Lung microvascular endothelial cell (primary cell): ENCODE measurements at places on chromosomes 5 and 9.
A peak's percentile ranks its signal among the peaks of the same experiment; 100 is the strongest.

DNA sequence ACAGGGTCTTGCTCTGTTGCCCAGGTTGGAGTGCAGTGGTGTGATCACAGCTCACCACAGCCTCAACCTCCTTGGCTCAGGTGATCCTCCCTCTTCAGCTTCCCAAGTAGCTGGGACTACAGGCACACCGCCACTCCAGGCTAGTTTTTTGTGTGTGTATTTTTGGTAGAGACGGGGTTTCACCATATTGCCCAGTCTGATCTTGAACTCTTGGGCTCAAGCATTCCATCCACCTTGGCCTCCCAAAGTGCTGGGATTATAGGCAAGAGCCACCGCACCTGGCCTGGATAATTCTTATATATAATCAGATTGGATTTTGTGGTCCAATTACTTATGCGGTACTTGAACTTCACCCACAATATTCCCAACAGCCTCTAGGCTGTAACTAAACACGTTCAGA lies 19.8 kb downstream of the CCDC69 start:
- no peak for DNase-seq

- DNase-seq, result no peak
These were observed 108.4 kb downstream of the ALDH1A1 start for GRCh38 chr9:72844440-72844768.

DNA sequence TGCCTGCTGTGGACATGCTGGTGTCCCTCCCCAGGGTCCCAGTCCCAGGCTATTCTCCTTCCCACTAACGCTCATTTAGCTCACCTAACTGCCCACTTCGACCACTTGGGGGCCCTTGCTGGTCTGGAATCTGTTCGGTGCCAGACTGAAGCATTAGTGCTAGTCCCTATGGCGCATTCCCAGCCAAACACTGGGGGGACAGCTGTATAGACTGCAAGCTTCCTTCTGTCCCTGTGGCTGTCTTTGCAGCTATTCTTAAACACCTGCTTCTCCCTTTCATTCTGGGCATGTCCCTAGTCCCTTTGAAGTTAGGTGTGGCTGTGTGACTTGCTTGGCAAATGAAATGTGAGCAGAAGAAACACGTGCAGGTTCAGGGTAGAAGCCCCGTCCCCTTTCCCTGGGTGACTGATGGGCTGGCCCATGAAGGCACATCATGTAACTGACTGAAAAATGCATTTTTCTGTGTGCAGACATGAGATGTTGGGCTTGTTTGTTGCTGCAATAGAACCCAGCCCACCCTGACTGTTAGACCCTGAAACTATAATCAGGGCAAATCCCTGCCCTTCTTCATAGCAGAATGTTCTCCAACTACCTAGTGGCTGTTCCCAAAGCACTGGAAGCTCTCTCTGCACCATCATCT lies 134.4 kb downstream of the BARX1 start:
- no peak for DNase-seq

DNA sequence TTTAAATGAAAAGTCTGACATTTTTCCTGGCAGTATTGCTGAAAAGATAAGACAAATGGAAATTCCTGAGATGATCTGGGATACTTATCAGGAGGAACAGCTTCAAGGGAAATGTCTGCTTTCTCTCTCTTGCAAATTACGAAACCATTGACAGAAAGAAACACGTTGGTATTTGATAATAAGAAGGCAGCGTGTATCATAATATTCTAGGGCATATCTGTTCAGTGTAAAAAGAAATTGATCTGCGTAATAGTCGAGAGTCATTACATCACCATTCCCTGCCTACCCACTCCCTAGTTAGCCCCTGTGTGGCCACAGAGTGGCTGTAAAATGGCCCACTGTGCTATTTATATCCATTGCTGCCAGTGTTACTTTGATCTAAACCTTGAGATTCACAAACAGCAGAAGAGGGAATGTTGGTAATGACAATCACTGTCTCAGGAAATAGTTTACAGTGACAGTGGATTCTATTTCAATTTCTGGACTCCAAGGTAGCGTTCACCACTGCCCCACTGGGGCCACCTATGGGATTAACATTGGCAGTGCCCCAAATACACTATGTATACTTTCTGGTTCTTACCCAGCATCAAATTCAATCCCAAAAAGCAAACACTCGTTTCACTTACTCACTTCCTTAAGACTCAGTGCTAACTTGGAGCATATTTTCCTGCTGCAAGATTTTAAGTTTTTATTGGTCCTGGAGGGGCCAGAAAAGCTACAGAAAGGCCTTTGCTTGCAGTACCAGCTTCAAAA lies 133.4 kb upstream of the GAS1 start:
- no peak for DNase-seq

GRCh38 chr5:88854769-88855168 lies 28.2 kb downstream of the MEF2C start:
- DNase-seq, result no peak

DNA sequence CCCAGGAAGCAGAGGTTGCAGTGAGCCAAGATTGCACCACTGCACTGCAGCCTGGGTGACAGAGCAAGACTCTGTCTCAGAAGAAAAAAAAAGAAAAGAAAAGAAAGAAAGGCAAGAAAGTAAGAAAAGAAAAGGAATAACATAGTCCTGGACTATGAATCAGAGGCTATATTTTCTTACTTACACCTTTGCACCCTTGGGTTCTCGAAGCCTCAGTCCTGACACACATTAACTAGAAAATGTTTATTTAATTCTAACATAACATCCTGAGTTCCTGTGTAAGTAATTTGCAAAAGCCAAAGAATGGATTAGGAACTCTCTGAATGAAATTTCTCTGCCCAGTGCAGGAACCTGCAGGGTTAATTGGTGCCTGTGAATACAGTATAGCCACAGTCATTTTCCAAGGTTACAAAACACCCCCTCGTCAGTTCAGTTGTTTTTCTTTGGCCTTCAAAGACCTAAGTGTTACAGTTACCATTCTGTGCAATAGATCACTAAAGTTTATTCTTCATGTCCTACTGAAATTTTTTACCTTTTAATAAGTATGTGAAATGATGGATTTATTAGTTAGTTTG lies 147.6 kb downstream of the SV2C start:
- DNase-seq, result no peak

GRCh38 chr5:136769900-136770684 lies 404.7 kb upstream of the TRPC7 start:
- DNase-seq, result peak; percentile 65

DNA sequence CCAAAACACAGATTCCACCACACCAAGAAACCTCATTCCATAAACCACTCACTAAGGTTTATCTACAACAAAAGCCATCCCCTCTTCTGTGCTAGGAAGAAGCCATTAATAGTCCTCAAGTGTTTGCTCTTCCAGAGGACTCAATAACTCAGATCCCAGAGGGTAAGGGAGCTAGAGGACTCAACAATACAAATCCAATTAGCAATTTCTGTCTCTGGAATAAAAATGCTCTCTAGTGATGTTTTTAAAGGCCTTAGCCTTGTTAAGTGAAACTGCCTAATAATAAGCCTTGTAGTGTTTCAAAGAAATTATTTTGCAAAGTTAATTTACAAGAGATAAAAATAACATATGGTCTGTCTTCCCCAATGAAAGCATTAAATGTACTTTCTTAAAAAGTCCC lies 942.4 kb downstream of the CDH12 start:
- DNase-seq, result no peak

GRCh38 chr9:76203373-76203772 lies 190.9 kb downstream of the RFK start:
- no peak for DNase-seq

DNA sequence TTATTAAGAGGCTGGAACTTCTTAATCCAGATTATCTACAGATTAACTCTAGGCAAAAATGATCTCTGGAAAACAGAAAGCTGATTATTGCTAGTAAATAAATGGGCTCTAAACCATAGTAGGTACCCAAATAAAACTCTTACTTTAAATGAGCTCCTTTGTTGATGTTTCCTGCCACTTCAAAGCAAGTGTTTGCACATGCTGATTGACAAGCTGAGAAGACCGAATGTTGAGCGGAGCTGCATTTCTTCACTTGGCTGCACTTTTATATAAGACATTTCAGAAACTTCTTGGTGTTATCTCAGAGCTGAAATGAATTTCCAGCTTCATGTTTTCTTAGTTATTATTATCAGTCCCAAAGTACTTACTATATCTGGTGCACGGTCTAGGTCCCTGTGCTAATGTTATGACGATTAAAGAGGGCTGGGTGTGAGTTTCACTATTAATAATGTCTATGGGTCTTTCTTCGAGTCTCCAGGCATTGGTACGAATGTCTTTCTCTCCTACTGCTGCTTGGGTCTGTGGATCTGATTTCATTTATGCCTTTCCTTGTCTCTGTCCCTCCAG lies 58.6 kb upstream of the CTXN3 start:
- no peak for DNase-seq

DNA sequence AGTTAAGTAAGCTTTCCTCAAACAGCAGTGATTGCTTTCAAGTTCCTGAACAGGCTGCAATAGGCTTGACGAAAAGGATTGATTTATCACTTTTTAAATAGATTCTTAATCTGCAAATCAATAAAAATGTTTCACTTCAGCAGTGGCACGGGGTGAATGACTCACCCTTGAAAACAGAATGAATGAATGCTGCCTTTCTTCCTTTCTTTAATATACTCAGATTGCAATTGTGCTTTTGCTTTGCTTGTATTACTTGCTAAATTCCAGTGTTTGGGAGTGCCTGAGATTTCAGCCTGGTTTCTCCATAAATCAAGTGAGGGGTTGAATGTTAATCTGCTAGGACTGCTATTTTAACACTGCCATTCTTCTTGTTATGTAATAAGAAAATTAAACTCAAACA lies 1293.8 kb downstream of the PTPRD start:
- DNase-seq, result no peak

DNA sequence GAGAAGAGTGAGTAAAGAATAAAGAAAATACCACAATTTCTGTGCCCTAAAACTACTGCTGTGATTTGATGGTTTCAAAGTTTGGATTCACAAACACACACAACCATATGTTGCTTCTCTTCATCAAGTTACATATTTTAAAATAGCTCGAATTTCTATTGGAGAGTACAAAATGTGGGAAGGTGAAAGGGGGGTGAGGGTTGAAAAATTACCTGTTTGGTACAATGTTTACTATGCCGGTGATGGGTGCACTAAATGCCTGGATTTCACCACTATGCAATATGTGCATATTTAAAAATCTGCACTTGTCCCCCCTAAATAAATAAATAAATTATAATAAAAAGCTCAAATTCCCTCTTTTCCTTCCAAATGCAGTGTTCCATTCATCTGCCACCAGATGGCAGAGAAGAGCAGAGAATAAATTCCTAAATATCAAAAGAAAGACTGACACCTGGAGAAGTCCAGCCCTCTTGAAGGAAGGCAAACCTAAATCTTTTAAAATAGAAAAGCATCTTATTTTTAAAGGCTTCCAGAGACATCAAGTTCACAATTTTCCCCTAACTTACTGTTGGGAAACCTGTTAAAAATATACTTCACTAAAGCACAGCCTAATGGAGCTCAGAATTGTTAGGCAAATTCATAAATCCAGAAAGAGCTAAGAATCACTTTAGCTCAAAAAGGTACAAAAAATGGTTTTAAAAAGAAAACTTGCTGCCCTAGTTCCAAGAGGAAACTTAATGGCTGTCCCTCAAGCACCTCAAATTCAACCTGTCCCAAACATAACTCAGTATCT lies 24.8 kb upstream of the HNRNPA0 start:
- DNase-seq, result peak; percentile 45

- no peak for DNase-seq
These were observed 91.8 kb upstream of the DPYSL3 start for GRCh38 chr5:147601652-147602051.

GRCh38 chr9:97398999-97399758 lies 12.7 kb upstream of the TDRD7 start:
- peak; percentile 85 for DNase-seq

DNA sequence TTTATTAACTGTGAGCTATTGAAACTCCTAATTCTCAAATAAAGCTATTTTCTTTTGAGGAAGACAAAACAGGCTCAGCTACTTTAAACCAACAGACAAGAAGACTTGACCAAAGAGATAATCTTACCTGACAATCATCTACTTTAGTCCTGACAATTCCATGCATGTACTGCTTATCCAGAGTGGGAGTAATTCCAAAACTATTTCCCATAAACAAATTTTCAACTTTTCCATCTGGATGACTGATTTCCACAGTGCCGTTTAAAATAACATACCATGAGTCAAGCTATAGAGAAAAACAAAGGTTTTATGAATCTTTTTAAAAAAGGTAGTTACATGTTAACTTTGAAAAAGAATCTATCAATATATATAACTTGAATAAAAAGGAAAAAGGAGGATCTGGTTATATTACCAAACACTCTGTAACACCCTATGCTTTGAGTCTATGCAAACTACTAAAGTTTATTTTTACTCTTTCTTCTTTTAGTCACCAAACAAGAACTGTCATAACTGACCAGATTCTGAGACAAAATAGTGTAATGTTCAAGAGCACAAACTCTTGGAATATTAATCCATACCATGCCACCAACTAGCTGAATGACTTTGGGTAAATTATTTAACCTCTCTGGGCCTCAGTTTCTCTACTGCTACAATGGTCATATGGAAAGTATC lies 129.7 kb downstream of the RAPGEF6 start:
- DNase-seq, result peak; percentile 16

DNA sequence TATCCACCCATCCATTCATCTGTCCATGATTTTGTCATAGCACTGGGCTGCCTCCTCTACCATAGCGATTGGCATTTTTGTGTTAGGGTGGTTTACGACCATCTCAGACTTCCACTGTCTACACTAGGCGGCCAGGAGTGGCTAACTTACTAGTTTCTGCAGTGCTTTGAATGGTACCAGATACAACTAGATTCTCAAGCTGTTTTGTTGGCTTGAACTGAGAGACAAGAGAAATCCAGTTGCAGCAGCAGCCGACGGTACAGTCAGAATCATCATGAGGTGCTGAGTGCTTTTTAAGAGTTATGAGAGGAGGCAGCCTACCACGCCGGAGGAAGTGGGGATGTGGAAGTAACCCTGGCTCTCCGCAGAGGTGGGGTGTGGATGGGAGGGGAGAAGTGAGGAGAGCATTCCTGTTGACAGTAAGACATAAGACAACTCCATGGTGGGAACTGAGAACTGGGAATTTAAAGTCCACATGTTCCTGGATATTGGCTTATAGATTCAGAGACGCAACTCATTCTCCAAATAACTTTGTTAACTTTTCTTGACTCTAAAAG lies 27.9 kb downstream of the COL5A1 start:
- no peak for DNase-seq

GRCh38 chr9:134968011-134968822 lies 50.5 kb upstream of the FCN1 start:
- DNase-seq, result no peak

- DNase-seq, result peak; percentile 83
These were observed 6.6 kb upstream of the NFIB start for GRCh38 chr9:14320271-14321181.

DNA sequence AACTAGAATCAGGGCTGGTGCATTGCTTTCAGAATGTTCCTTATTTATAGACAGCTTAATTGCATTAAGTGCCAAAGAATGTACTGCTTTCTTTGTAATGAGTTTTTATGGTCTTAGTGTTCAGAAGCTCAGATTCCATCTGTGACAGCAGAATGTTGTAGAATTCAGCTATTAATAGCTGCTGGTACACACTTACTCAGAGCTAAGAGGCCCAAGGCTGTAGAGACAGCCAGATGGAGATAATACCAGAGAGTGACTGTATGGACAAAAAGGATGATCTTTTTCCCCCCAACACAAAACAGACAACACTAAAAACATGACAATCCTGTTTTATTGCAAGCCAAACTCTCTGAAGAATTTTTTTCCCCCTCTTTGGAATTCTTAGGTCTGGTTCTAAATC lies 50.2 kb downstream of the PPP2R2B start:
- DNase-seq, result no peak

- DNase-seq, result no peak
These were observed 6.2 kb downstream of the GNPDA1 start for GRCh38 chr5:142006363-142007236.

GRCh38 chr5:11047030-11047429 lies 286.0 kb upstream of the DAP start:
- DNase-seq, result no peak
